ENCODE measurements at places on chromosomes 5 and 9.

DNA sequence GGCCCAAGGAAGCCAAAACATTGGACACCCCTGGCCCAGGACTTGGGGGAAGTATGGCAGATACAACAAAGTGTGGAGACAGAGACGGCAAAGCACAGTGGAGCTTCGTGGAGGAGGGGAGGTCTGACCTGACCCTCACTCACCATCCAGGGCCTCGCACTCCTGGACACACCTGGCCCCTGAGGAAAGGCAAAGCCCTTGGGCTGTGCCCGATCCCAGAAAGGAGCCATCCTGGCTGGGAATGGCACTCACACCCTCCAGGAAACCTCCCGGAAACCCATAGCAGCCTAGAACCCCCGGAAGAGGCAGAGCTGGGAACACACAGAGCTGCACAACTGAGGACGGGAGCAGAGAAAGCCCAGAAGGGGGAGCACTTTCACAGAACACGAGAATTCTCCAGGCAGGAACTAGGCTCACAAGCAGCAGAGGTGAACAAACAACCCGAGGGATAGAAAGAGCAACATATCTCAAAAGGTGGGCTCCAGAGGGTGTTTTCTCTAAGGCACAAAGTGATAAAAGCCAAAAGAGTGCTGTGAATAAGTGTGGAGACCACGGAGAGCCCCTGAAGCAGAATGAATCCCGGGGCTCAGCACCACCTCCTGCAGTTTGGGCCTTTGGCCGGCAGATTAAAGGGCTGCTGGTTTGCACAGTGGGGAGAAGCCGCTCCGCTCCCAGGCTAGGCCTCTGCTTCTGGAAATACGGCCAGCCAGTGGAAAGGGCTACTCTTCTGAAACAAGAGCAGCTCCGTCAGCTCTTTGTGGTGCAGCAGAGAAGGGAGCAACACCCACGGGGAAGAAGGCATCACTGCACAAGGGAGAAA, 108.2 kb downstream of the UBE2R2 start:
- peak; percentile 74 for DNase-seq

- no peak for DNase-seq
Observed at GRCh38 chr5:18483451-18483850, 849.2 kb downstream of the TAF11L14 start.

GRCh38 chr5:120479066-120479465, 15.0 kb downstream of the PRR16 start:
- no peak for DNase-seq

GRCh38 chr5:143796753-143797152, 15.2 kb upstream of the HMHB1 start:
- DNase-seq: no peak

- DNase-seq: no peak
Observed at GRCh38 chr5:123517476-123517875, 5.5 kb downstream of the CSNK1G3 start.

DNA sequence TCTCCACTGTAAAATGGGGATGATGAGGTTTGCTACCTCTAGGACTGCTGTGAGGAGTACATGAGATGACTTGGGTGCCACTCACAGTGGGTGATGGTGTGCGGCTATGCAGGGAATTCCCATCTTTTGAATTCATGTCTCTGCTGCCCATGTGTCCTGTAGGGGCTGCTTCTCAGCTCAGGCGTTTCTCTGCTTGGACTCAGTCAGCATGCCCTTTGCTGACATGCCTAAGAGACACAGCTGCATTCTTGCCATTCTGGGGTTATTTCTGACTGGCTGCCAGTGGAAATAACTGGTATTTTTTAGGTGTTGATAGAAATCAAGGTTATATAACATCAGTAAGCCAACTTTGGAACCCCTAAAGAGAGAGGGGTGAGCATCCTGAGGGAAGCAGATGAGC, 24.3 kb upstream of the XPA start:
- DNase-seq: peak; percentile 38

GRCh38 chr5:171419688-171420430, 412 bp downstream of the FGF18 start:
- peak; percentile 61 for DNase-seq

- DNase-seq: no peak
Observed at GRCh38 chr9:98768344-98768743, 28.0 kb downstream of the ANKS6 start.

- DNase-seq: no peak
Observed at GRCh38 chr5:148125641-148126040, 42.7 kb upstream of the SPINK14 start.

DNA sequence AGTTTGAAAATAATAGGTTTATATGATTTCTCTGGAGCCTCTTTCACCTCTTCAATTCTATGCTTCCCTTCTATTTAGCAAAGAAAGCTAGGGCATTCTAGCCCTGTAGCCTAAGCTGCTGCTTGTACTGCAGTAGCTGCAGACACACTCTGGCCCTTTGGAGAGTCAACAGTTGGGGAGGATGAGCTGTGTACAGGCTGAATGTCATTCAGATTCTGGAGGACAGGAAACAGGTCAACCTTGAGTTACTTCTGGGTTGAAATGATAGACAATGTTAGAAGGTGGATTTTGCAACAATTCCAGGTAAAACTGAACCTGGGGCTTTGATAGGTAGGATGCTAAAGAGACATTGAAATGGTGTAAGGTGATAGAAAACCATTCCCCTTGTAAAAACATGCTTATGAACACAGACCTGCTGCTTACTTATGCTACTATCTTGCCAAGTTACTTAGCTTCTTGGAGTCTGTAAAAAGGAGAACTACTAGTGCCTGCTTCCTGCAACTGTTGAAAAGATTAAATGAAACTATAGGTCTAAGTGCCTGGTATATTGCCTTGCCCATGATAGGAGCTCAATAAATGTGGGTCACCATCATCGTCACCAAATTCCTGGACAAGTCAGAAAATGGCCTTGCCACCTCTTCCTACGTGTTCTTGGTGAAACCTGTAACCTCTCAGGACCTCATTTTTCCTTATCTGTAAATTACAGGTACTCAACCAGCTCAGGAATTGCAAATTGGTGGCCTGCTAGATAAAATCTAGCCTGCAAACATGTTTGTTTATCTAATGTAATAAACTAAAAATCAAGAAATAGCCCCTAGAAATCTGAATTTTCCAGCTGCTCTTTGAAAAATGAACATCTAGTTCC, 83.7 kb downstream of the GALNT10 start:
- DNase-seq: no peak

DNA sequence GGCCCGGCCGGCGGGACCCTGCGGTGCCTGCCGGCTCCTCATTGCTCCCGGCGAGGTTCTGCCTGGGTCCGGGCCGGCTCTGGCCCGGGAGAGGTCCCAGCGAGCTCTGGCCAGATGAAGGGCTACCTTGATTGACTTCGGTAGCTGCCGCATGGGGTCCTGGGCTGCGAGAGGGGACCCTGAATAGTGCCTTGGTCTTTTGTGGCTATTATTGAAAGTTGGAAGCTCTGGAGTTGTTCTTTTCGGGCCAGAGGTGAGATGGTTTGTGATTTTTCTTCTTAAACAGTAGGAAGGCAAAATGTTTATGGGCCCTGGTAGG, 635 bp downstream of the NAA35 start:
- no peak for DNase-seq

- no peak for DNase-seq
Observed at GRCh38 chr5:125202871-125203438, 456.5 kb upstream of the ZNF608 start.

- DNase-seq: peak; percentile 78
Observed at GRCh38 chr9:120876842-120877240, at the start of gene PHF19. TSS of gene PHF19 (minus strand) at chr9:120877188. CDS start at chr9:120874741, 2,447 bp downstream.

DNA sequence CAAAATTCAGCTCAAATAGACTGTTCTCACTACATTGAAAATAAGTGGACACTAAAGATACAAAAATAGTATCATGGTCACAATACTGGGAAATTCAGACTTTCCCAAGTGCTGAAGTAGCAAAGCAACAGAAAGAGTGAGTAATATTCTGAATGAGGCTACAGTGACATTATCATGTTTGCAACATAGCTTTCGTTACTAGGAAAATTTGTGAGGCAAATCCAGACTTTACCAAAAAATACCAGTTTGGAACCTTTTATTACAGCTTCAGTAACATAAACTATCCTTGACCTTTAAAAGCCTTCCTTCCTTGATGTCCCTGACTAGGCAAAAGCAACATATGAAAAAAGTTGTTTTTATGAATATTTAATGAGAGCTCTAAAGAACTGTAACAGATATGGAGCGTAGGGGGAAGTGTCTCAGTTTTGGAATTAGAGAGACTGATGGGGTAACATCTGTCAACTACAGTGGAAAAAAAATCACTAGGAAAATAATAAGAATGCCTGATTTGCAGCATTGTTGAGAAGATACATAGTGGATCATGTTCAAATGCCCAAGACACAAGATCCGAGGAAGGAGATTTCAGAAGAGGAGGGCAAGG, 312.9 kb downstream of the ADGRV1 start:
- DNase-seq: no peak

DNA sequence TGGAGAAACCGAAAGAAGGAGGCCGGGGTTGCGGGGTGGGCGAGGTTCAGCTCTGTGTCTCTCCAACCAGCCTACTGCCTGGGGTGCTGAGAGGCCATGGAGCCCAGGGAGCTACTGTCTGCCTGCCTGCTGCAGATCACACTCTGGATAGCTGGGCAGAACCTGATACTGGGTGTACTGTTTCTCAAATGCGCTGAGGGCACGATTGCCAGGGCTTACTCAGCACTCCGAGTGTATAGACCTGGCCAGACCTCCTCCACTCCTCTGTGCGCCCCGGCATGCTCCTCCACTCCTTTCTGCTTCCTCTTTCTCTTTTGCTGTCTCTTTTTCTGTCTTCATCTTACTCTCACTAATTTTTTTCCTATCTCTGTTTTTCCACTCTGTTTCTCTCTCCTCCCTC, 215.1 kb downstream of the PAPPA start:
- no peak for DNase-seq

DNA sequence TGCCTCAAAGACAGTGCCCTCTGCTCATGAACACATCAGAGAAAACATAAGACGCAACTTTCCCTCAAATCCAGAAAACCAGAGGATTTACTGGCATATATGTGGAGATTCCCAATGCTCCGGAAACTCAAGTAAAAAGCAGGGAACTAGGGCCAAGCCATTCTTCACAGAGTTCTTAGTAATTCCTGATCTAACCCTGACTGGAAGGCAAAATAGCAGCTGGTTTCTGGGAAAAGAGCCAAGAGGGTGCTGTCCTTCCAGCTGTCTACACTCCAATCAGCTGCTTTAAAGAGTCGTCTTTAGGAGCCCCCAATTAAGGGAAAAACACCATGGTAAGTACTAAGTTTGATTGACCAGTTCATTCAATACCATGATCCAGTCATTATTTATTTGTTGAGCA, 49.6 kb downstream of the GNA14 start:
- no peak for DNase-seq

DNA sequence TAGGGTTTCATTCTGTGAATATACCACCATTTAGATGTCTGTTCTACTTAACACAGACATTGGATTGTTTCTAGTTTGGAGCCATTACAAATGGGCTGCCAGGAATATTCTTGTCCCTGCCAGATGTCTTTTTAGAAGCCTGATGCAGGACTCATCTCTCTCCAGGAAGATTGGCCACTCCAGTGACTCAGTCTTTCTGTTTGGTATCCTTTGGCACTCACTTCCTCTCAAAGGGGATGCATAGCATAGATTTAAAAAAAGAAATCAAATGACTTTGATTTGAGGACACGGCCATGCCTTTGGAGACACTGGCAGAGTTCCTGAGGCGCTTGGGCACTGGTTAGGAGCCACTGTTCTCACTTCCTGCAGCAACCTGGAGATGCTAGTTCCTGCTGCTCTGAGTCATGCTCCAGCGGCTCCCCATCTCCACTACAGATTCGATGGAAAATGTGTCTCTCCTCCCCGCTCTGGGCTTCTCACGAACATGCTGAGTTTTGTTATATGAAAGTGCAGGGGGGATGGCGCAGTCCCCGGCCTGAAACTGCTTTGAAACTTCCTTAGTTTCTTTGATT, 3.5 kb upstream of the ZNF366 start:
- peak; percentile 79 for DNase-seq

- peak; percentile 37 for DNase-seq
Observed at GRCh38 chr5:94849821-94850736, 231.6 kb downstream of the SLF1 start.

All from AG08396 (cell line).